ENCODE measurements at places on chromosomes 13 and 19.

- peaks cover 22% of the 10 kb centered on the region for H3K4me1 ChIP-seq
- no peak overlapping the region for H3K4me3 ChIP-seq
- H3K27me3 ChIP-seq = no peaks in the 10 kb centered on the region
- H3K36me3 ChIP-seq = peaks cover 10% of the 10 kb centered on the region
- no peak for DNase-seq
- H3K27ac ChIP-seq = peak overlapping the region; percentile 60
Observed at GRCh38 chr13:100454876-100455275, 133.7 kb downstream of the GGACT start.

- H3K4me1 ChIP-seq = peaks cover 25% of the 10 kb centered on the region
- H3K4me3 ChIP-seq = no peak overlapping the region
- no peak for DNase-seq
- peak overlapping the region; percentile 65 for H3K27ac ChIP-seq
Observed at GRCh38 chr13:85501616-85502015, 297.6 kb downstream of the SLITRK6 start.

GRCh38 chr19:5298471-5298901, 42.1 kb downstream of the PTPRS start:
- H3K4me1 ChIP-seq = peaks cover 8% of the 10 kb centered on the region
- H3K36me3 ChIP-seq = peaks cover 6% of the 10 kb centered on the region
- H3K4me3 ChIP-seq = no peak overlapping the region
- no peaks in the 10 kb centered on the region for H3K27me3 ChIP-seq
- DNase-seq = no peak

DNA sequence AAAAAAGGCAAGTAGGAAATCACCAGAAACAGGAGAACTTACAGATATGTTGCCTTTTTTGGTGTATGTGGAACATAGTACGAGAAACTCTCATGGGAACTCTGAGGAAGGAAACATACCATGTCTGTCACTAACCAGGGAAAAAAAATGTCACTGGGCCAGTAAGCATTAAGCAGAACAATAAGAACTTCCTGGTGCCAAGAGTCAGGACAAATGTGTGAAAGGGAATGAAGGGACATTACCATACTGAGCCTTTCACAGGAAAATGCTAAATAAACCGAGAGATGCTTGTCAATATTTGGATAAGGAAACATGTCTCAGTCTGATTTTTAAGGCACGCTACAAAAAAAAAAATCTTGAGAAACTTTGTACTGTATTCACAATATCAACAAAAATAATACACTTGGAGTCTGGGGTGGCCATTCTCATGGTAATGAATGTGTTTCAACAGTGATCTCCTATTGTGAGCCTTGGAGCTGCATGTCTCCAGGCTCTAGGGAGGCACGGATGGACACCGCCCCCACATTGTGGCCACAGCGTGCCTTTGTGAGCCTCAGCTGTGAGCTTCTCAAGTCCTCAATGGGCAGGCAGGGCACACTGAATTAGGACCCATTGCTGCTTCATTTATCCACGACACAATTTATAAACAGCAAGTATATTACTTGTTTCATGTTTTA, 113.0 kb upstream of the ARGLU1 start:
- peak overlapping the region; percentile 34 for H3K4me3 ChIP-seq
- peak overlapping the region; percentile 93 for H3K27ac ChIP-seq
- no peaks in the 10 kb centered on the region for H3K27me3 ChIP-seq
- H3K4me1 ChIP-seq = peaks cover 72% of the 10 kb centered on the region
- no peaks in the 10 kb centered on the region for H3K36me3 ChIP-seq
- peak; percentile 70 for DNase-seq

- H3K4me3 ChIP-seq = no peak overlapping the region
- H3K27me3 ChIP-seq = no peaks in the 10 kb centered on the region
- DNase-seq = no peak
- H3K4me1 ChIP-seq = peaks cover 19% of the 10 kb centered on the region
- no peak overlapping the region for H3K27ac ChIP-seq
Observed at GRCh38 chr13:77946522-77946921, 27.9 kb upstream of the EDNRB start.

DNA sequence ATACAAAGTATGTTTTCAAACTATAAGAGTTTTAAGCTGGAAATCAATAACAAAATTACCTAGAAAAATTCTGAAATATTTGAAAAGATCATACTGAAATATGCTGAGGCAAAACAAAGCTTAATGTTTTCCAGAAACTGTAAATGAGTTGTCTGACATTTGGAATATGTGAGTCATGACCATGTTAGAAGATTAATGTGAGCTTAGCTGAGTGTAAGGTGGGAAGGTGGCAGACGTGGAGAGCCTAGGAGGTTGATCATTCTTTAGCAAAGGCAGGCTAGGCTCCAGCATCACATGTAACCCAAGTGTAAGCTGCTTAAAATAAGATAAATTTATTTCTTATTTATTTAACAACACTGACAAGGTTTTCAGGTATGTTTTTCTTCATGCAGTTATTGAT, 2086.1 kb upstream of the PCDH20 start:
- no peak for DNase-seq
- H3K27me3 ChIP-seq = no peaks in the 10 kb centered on the region
- H3K27ac ChIP-seq = no peak overlapping the region
